Activated CD4-positive, alpha-beta T cell treated with anti-CD3 and anti-CD28 coated beads for 1 hour (primary cell): ENCODE measurements at places on chromosomes 12 and 14.

GRCh38 chr12:83031196-83031595 lies 344.5 kb downstream of the TMTC2 start:
- DNase-seq, result no peak

- DNase-seq, result no peak
Observed at GRCh38 chr12:109999649-109999971, 380 bp downstream of the ANKRD13A start.

- no peak for DNase-seq
Observed at GRCh38 chr12:114820796-114821195, 136.8 kb upstream of the TBX3 start.

DNA sequence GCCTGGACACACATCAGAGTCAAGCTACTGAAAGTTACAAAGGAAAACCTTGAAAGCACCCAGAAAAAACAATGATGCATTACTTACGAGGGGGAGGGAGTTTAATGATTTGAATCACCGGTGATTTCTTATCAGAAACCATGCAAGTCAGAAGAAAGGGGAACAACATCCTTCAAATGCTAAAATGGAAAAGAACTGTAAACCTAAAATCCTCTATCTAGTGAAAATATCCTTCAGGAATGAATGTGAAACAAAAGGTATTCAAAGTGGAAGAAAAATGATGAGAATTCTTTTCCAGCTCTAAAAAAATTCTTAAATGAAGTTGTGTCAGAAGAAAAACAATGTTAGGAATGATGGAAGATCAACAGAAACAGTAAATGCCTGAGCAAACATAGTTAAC lies 16.8 kb downstream of the SCAF11 start:
- no peak for DNase-seq

GRCh38 chr12:100993916-100994450 lies 199.4 kb downstream of the ANO4 start:
- no peak for DNase-seq

GRCh38 chr12:90990611-90991010 lies 14.2 kb downstream of the EPYC start:
- DNase-seq, result no peak

DNA sequence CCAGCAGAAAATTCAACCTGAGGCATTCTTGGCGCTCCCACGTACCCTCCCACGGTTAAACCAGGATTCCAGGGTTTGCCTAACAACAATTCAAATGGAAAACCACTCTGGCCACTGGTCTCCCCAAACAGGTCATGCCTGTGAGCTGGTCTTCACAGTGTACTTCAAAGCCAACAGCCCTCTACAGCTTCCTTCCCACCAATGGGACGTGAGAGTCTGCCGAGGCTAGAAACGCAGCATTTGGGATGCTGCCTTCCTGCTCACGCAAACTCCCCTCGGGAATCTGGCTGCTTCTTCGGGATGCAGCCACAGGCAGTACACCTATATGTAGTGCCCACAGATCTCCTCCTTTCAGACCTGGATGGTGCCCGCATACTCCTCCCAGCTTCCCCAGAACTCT lies 149.1 kb downstream of the KLHL28 start:
- no peak for DNase-seq

DNA sequence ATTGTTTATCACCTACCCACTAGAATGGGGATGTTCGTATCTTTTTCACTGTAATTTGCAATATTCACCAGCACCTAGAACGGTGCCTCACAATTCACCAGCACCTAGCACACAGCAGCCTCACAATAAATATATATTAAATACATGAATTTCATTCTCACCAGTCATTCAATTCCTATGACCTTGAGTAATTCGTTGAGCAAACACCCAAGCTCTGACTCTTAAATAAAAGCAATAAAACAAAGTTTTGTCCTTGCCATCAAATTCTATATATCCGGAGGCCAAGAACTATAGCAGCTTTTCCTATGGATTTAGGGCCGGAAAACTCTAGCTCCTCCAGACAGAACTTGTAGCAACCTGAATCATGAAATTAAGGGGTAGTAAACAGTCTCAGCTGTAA lies 981 bp downstream of the VTI1B start:
- no peak for DNase-seq

- no peak for DNase-seq
Observed at GRCh38 chr14:78754059-78754458, 583.9 kb downstream of the NRXN3 start.

DNA sequence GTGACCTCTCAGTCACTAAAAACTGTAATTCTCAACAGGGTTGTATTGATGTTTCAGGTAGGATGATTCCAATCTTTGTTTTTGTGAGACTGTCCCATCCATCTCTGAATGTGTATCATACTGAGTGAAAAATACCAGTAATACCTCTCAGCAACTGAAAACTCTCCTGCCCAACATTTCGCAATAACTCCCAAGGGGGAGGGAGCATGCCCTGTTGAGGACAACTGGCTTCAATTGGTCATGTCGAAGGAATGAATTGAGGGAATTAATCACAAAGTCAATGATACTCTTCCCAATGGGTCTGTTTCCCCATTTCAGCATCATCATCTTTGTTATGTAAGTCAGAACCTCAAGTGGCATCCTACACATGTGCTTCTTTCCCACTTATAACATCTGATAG lies 102.4 kb upstream of the E2F7 start:
- DNase-seq, result no peak

- no peak for DNase-seq
Observed at GRCh38 chr12:85956081-85956480, 82.0 kb downstream of the NTS start.

GRCh38 chr12:23536293-23536692 lies 413.2 kb downstream of the SOX5 start:
- DNase-seq, result no peak

GRCh38 chr12:18320976-18321375 lies 59.7 kb downstream of the PIK3C2G start:
- DNase-seq, result no peak

DNA sequence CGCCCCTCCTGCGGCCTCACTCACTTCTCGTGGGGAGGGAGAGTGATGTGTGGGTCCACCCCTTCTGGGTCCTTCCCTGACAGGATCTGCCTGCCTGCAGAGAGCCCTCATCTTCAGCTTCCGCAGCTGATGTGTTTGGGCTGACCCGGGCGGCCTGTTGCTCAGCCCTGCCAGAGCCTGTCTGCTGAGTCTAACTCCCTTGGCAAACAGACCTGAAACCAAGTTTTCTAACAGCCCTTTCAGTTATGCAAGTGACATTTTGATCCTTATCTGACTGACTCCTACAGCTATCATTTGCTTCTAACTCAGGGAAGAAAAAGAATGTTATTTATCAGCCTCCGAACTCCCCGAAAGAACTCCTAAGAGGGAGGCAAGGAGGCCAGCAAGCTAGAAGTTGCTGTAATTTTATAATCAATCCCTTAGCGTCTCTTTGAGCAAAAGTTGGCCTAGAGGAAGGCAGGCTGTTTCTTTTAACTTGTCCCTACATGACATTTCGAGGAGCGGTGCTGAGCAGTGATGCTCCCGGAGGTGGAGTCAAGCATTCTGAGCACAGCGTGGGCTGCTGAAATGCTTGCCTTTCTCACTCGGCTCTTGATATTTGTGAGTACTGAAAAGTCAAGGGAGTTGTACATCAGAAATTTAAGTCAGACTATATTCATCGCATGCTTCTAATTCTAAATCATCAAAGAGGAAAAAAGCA lies 31.5 kb upstream of the CACNA2D4 start:
- no peak for DNase-seq

GRCh38 chr12:42809226-42809625 lies 219.7 kb upstream of the PRICKLE1 start:
- DNase-seq, result no peak

DNA sequence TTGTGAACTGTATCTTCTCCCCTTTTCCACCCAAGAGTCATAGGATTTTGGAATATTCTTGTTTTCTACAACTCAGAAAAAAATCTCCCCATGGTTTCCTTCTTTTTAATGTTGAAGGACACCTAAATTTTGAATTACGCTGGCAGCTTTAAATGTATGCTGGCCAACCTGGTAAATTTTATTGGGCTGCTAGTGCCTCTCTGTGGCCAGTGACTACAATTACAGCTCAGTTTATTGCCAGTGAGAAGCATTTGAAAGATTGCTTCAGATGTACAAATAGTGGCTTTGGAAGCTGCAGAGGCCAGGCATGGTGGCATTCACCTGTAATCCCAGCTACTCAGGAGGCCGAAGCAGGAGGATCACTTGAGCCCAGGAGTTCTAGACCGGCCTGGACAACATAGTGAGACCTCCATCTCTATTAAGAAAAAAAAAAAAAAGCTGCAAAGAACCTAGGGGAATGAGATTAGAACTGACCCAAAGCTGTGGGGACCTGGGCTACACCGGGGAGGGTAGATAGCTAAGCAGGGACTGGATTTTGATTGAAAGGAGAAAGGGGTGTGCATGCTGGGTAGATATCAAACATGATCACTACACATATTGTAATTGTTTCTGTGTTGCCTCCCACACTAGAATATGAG lies 7.6 kb upstream of the RAB21 start:
- DNase-seq, result peak; percentile 16

GRCh38 chr12:6336889-6337853 lies 4.7 kb downstream of the TNFRSF1A start:
- peak; percentile 36 for DNase-seq

GRCh38 chr12:118436986-118437385 lies 60.6 kb downstream of the SUDS3 start:
- no peak for DNase-seq

DNA sequence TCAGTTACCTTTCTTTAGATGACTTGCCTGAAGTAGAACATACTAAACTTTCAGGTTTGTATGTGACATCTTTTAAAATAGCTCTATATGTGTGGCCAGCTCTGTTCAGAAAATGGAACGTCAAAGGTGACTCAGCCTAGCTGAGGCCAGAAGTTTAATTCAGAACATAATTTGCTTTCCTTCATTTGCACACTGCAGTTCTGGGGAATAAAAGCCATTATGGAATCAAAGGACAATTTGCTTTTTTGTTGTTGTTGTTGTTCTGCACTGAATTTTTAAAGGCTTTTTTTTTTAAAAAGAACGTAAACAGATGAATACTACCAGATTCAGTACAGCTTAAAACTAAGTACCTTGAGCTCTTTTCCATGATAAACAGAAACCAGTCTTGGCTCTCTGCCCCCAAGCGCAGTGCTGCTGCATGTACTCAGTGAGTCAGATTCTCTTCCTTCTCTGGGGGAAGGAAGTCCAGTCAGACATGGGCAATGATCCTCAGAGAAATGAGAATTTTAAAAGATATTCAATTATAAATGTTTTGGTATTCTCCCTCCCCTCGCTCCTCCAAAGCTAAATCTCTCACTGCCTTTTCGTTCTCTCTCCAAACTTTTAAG lies 644.2 kb downstream of the NOVA1 start:
- no peak for DNase-seq
